ENCODE measurements at places on chromosomes 11 and 22.

- DNase-seq, result no peak
These were observed 54.0 kb downstream of the BDNF start for GRCh38 chr11:27646051-27646818.

DNA sequence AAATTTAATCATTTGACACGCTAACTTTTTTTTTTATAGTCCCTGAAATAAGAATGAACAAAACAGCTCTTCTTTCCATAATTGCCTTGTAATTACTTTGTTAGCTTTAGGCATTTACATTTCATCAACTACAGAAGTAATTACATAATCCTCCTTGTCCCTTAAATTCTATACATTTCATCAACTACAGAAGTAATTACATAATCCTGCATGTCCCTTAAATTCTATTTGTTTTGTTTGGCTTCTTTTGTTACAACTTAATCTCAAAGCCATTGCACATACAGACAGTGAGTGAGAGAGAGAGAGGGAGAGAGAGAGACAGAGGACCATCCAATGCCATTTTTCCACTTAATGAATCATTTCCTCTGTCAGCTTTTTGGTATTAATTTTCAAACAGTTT lies 873.2 kb downstream of the METTL15 start:
- DNase-seq, result no peak

- no peak for DNase-seq
These were observed 46.6 kb upstream of the RCN1 start for GRCh38 chr11:32044158-32044863.

DNA sequence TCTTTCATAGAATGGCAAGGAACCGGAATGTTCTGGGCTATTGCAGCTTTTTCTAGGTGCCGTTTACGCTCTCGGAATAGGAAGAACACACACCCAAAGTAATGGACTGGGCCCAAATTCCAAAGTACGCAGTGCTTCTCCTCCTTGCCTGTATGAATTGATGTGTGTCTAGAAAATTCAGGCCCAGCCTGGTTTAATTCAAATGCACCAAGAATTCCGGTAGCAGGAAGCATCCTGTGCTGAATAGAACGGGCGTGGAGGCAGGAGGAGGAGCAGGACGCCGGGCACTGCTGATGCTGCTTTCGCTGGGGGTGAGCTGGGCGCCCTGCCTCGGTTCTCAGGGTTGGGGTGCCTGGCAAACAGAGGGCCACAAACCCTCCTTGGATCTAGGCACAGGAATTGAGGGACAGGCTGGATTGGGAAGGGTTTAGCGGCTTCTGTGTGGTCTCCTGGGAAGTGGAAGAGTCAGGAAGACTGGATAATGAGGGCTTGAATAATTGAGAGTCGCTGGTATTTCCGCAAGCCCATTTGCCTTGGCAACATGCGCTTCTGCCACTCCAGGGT lies 2.0 kb downstream of the PARVB start:
- peak; percentile 66 for DNase-seq

GRCh38 chr11:44659641-44660040 lies 67.1 kb upstream of the TSPAN18 start:
- DNase-seq, result no peak

DNA sequence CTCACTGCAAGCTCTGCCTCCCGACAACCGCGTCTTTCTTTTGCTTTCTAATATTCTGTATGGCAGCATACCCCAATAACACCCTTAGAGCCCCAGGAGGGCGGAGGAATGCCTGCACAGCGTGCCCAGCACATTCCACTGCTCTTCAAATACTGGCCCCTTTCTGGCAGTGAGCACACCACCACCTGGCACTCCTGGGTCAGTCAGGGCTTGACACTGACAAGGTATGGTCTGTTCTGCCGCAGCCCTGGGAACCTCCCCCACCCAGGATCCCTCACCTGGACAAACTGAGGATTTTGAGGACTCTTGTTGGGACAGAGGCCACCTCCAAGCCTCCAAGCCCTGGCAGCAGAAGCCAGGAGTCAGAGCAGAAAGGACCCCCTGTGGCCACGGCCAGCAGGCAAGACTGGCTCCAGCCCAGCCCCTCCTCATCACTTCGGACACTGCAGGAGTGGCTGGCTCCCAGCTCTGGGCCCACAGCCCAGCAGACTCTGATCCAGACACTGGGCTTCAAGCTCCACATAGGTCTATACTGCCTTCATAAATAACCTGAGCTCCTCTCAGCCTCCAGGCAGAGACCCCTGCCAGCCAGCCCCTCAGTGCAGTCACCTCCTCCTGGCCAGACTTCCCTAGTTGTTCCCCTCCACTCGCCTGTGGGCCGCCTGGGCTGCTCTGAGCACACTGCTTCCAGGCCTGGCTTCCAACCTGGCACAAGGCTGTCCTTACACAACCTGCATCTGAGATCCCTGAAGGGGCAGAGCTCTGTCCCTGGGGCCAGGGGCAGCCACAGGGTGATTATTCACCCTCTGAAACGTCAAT lies 14.5 kb downstream of the CARS1 start:
- DNase-seq, result no peak

DNA sequence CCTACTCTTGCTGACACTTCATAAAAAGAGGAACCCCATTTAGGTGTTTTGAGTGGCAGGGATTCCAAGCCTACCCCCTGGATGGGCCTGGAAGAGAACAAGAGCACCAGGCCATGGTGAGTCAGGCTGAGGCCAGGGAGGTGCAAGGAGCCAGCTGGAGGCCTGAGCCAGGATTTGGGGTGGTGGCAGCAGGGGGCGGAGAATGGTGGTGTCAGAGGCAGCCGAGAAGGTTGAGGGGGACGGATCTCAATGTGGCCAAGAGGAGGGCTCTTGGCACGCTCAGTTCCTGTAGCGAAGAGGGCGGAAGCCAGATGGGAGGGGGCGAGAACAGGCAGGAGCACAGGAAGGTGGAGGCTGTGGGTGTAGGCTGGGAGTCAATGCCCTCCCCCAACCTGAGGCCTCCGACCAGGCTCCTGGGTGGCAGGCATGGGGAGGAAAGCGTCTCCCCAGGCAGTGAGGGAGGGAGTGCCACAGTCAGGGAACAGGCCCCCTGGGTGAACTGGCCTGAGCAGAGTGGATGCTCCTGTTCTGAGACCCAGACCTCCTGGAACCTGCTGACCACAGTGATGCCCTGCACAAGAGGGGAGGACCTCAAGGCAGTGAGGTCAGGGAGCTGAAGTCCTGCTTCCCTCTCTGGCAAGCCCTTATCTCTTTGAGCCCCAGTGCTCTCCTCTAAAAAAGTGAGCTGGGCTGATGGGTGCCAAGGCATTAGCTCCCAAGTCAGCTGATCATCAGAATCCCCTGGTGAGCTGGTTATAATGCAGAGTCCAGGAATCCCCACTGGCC lies 13.9 kb downstream of the RTN4RL2 start:
- no peak for DNase-seq

- DNase-seq, result no peak
These were observed 1.5 kb upstream of the TRABD start for GRCh38 chr22:50184004-50184901.

DNA sequence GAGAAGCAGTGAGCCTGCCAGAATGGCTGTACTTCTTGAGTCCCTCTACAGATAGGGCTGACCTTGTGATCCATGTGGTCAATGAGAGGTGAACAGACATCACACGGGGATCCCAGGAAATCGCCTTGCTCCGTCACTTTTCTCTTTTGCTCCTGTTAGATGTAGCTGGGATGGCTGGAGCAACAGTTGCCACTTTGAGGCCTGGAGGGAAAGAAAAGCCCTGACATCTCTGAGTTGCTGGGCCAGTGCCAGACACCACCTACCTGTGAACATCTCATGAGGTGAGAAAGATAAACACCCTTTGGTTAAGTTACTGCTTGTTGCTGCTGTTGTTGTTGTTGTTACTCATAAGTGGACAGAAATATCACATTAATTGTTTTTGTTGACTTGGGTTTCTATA lies 840.3 kb downstream of the TBC1D22A start:
- DNase-seq, result no peak

GRCh38 chr11:57191311-57192219 lies 9.8 kb downstream of the LRRC55 start:
- DNase-seq, result no peak

GRCh38 chr22:22166941-22167713 lies 77.5 kb upstream of the VPREB1 start:
- no peak for DNase-seq

DNA sequence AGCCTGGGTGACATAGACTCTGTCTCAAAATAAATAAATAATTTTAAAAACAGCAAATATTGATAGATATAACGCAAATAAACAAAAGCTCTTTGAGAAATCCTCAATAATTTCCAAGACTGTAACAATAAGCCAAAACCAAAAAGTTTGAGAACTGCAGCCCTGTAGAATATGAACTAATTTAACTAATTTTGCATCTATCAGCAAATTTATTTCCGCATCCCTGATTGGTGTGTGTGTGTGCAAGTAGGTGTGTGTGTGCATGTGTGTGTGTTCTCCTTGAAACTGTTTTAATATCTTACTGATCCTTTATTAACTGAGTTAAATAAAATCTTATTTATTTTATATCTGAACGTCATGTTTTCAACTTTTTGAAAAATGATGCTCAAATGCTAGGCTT lies 67.0 kb upstream of the ISX start:
- DNase-seq, result no peak

GRCh38 chr11:130188585-130189347 lies 29.2 kb downstream of the ST14 start:
- no peak for DNase-seq

- no peak for DNase-seq
These were observed 33.8 kb downstream of the CASP4 start for GRCh38 chr11:104934594-104934993.

GRCh38 chr11:76861490-76861953 lies 804 bp downstream of the ACER3 start:
- DNase-seq, result no peak

DNA sequence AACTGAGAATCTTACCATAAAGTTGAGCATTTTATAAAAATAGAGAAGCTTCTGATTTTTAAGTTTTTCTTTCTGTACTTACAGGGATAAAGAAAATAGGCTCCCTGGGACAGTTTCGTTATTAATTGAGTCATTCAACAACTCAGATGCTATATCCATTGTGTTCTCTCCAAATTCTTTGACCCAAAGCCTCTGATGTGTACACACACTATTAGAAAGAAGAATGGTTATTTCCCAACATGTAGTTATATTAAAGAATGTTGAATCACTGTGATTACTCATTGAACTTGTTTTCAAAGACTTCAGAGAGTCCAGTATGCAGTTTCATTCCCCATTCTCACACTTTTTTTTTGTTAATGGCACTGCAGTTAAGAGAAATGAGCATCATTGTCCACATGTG lies 734.3 kb upstream of the ARHGAP42 start:
- no peak for DNase-seq

DNA sequence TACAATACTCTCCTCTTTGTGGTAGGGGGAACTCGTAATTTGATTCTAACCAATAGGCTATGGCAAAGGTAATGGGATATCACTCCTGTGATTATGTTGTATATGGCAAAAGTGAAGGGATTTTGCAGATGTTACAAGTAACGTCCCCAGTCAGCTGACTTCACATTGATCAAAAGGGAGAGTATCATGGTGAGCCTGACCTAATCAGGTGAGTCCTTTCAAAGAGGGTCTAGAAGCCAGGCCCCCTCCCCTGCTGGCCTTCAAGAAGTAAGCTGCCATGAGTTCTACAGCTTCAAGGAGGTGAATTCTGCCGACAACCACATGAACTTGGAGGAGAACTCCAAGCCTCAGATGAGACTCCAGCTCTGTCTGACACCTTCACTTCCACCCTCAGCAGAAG lies 20.0 kb downstream of the TBRG1 start:
- DNase-seq, result no peak

- DNase-seq, result no peak
These were observed 36.4 kb downstream of the ZNF215 start for GRCh38 chr11:6962673-6963072.

DNA sequence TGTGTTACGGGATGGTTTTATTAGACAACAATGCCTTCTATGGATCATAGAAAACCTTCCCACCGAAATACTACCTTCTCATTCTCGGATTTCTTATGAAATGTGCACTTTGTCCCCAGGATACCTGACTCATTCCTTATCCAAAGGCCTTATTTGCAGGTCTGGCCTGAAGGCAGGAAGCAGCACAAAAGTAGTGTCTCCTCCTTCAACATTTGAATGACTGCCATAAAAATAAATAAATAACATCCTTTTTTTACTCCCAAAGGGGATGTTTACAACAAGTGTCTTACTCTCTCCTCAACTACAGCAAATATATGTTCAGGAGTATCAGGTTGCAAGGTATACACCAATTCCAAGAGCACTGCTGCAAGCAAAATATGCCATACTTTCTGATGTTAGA lies 41.6 kb upstream of the PAK1 start:
- no peak for DNase-seq

- no peak for DNase-seq
These were observed 84.0 kb upstream of the SHANK2 start for GRCh38 chr11:71336176-71336995.

DNA sequence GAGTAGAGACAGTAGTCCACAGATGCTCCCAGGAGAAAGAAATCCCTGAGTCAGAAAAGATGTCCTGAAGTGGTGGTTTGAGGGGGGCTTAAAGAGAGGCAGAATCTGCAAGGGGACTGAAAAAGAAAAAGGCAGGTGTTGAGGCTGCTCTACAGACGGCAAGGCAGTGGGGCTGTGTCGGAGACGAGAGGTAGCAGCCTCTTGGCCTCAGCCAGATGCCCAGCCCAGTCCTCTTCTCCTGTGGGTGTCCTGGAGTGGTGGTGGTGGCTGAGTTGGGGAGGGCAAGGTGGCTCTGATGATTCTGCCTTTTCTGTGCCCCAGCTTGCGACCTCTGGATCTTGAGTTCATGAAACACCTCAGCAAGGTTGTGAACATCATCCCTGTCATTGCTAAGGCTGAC lies 9.3 kb upstream of the WBP2NL start:
- DNase-seq, result no peak

GRCh38 chr11:133516845-133517244 lies 15.5 kb downstream of the OPCML start:
- no peak for DNase-seq

DNA sequence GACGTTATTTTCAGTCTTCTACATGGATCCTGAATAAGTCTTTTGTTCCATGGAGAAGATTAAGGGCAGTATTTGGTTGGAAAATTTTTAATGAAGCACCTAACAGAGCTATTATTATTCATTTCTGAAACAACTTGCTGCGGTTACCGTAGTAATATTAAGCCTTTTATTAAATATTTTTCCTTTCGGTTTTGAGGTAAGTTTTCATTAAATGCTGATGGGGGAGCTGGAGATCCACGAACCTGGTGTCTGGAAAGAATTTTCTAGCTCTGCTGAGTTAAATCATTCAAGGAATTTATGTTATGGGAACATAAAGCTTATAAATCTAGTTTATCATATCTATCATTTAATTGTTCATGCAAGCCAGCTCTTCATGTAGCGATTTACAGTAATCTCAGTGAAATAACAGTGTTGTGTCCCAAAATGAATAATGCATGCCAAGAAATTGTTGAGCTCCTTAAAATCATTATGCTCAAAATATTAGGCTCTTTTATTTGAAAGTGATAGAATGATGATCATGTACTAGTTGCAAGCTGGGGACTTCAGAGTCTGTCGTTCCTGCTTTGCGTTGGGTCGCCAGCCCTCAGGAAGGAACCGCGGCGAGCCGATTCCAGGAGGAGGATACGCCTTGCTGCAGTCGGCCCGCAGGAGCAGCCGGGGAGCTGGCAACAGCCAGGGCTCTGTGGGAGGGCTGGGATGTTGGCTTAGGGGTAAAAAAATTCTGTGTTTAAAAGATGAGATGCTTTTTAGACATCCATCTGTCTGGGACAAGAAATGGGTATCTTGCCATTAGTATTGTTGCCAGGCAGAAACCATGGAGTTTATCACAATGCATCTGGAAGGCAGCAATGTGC lies 83.1 kb downstream of the TBC1D22A start:
- DNase-seq, result no peak
